CD8-positive, alpha-beta T cell (primary cell): ENCODE measurements at places on chromosomes 5 and 9. TPM values are rescaled to one million over a fixed set of nuclear protein-coding genes. Genes with fewer than 3 reads are reported as not detected.

DNA sequence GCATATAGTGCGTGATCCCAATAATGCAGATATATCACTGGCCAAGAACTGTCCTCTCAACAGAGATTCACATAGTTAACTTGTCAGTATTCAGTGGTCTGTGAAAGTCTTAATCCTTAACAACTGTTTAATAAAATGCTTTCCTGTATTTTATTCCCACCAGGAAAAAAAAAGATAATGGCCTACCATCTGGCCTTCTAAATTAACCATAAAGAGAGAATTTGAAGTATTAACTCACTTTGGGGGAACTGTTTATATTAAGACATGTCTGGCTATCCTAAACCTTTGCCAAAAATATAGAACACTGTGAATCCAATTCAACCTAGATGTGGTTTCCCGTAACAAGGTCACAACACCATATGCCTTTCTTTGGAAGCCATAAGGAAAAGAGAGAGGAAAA, 818 bp upstream of the FREM1 start:
- no peak for DNase-seq

DNA sequence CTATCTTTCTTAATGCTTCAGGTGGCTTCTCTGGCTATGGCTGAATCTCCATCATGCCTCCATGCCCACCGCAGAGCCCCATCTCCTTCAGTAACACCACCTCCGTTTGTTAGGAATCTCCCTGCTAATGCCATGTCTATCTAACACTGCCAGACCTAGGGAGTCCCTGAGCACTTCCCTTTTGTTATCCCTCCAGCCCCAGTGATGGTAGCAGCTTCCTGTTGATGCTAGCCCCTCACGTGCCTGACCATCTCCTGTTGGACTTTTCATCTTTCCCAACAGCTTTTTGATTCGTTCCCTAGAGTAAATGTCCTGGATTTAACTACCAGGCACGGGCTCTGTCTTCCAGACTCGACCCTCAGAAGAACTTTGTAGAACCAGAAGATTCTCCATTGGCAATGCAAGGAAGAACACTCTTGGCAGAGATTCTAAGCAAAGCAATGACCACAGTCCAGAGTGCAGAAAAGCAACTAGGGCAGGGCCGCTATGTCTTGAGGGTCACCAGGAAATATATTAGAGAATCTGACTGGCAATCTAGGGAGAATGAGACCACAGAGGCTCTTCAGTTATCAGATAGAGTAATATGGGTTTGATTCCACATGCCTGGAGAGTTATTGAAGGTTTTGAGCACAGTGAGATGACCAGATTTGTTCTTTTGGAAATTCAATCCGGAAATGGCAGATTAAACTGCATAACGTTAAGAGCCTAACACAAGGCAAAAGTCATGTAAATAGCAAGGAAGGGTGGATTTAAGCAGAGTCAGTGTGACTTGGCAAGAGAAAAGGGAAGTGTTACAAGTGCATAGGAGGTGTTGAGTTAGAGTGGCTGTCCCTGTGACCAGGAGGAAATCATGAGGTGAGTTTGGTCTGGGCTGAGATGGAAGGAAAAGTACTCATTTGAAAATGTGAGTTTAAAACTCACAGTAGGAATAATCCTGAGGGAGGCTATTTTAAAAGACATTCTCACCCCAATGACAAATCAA, 555.2 kb downstream of the ACTL7B start:
- DNase-seq = no peak

DNA sequence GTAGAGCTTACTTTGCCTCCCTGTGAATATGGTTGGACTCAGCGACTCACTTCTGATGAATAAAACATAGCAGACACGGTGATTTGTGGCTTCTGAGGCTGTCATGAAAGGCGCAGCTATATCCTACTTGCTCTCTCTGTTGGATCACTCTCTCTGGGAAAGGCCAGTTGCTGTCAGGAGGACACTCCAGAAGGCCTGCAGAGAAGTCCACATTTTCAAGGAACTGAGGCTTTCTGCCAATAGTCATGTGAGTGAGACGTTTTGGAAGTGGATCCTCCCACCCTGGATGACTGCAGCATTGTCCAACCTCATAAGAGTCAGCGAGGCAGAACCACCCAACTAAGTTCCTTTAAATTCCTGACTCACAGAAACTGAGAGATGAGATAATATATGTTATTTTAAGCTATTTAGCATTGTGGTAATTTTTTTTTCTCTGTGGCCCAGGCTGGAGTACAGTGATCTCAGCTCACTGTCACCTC, 156.0 kb upstream of the MAST4 start:
- DNase-seq = no peak

DNA sequence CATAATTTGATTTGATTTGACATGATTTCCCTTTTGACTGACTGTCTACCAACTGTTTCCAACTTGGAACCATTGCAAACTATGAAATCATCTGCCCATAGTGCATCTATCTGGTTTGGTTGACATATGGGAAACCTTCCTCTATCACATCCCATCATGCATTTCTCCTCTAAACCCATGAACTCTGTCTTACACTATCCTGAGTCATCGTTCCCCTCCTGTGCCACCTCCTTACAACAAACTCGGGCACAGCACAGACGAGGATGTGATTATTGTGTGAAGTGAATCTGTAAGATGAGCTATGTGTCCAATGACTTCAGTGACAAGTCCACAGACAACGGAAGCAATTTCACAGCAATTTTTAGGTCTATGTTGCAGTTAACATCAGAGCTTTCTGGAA, 126.1 kb downstream of the NPR3 start:
- no peak for DNase-seq

- DNase-seq = no peak
Observed at GRCh38 chr9:77725820-77726219, 77.7 kb upstream of the GNA14 start.

DNA sequence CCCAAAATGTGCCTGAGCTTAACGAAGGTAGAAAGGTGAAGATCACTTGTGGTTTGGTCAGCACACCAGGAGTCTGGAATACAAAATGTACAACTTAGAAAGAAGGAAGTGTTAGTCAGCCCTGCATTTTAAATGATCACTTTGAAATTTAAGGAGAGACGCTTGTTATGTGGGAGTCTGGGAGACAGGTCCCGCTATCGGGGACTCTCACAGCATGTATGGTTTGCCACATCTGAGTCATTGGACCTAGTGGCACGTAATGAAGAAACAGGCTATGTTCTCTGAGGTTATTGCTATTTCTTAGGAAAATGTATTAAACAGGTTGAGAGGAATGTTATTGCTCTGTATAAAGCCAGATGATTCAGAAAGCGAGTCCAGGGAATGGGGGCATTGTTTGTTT, 2362.5 kb upstream of the WWC1 start:
- no peak for DNase-seq

DNA sequence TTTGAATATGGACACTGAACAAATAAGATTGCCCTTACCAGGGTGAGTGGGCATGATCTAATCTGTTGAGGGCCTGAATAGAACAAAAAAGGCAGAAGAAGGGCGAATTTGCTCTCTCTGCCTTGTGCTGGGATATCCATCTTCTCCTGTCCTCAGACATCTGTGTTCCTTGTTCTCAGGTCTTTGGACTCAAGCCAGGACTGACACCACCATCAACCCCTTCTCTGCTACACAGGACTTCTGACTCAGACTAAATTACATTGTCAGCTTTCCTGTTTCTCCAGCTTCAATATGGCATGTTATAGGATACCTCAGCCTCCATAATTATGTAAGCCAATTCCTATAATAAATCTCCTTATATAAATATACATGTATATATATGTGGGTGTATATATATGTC, 40.8 kb upstream of the SLCO6A1 start:
- DNase-seq = no peak

- no peak for DNase-seq
Observed at GRCh38 chr9:28215536-28216299, 642.4 kb upstream of the C9orf72 start.

- DNase-seq = no peak
Observed at GRCh38 chr5:60453186-60453976, 246.6 kb downstream of the DEPDC1B start.

DNA sequence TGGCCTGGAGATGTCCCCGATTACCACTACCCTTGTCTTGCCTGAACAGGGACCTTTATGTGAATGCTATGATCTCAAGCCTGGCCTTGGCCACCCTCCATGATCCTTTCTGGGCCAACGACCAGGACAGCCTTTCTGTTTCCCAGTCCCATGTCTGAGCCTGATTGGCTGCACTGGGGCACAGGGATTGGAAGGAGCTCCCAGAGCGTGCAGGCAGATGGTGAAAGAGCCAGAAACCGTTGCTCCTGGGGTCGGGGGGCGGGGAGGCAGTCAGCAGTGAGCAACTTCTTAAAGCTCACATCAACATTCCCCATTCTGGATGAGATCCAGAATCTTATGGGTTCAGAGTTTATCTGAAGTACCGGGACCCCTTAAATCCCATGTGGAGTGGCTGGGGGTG, 84.4 kb downstream of the INSYN2B start:
- no peak for DNase-seq

DNA sequence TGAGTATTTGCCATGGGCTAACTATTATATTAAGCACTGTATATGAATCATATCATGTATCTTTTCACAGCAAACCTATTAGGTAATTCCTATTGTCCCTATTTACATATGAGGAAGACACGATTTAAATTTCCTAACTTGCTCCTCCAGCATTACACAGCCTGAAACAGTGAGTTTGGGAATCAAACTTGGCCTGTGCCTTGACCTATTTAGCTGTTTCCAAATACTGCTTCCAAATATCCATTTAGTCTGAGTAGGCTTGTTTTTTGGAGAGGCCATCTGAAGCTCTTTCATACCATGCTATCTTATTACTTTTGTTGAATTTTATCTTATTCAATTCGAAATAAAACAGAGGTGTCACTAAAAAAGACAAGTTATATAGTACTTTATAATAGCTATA, 447.3 kb upstream of the MPDZ start:
- no peak for DNase-seq

- DNase-seq = no peak
Observed at GRCh38 chr5:6158974-6159831, 219.1 kb downstream of the MED10 start.

DNA sequence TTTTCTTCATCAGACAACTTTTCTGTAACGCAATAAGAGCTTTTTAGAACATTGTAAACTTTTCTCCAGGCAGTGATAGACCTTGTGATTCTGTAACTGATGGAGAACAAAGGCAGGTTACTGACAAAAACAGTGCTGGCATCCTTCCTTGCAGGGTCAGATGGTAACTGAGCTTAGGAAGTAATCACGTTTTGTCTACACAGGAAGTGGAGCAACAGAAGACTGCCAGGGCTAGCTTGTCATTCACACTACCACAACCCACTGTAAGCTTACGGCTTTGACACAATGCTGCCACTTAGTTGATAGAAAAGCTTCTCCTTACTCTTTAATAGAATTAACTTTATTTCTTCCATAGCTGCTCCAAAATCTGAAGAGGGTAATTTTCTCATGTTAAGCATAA, 46.8 kb downstream of the FBN2 start:
- DNase-seq = no peak

- DNase-seq = no peak
Observed at GRCh38 chr9:78188594-78188993, 47.3 kb upstream of the CEP78 start.

Gene GABRA1
- total RNA-seq = not detected

Gene TMEFF1
- not detected for total RNA-seq

Gene LAMC3
- 0.43 TPM for total RNA-seq

Gene NPR3
- not detected for total RNA-seq

Gene EIF4E1B
- total RNA-seq = not detected

Gene TNPO1
- total RNA-seq = 76.5 TPM

Gene DMRT1
- not detected for total RNA-seq
